ENCODE measurements at places on chromosomes 16 and 17.

- no peak for DNase-seq
Observed at GRCh38 chr16:12201866-12202265, 225.3 kb downstream of the SNX29 start.

DNA sequence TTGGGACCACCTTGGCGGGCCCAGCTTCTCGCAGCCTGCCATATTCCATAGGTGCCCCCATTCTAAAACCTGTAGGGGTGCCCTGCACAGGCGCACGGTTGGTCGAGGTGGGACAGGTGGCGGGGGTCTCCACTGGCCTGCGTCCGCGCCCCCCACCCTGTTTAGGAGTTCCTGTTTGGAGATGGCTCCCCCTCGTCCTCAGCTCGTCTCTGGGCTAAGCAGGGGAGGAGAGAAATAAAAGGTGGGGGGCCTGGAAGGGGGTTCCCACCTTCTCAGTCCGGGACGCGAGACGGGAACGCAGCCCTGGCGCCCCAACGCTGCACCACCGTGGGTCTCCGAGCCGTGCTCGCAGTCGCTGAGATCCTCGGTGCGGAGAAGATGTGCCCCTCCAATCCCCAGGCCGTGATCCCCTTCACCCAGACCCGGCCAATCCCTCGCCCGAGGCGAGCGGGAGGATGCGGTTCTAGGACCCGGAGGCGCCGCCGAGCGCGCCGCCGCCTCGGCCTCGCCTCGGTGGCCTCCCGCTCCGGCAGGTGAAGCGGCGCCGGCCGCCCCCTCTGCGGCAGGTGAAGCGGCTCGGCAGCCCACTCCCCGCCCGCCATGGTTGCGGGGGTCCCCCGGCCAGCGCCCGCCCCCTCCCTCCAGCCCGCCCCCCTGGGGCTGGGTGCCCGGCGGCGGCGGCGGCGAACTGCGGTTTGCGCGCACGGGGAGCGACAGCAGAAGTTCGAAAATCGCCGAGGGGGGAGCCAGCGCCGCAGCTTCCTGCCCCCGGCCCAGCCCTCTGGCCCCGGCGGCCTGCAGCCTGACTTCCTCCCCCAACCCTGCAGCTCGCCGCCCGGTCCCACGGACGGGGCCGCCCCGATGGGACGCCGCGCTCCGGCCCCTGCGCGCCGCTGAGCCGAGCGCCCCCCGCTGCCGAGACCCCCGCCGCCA is at the start of gene FMNL1:
FMNL1 (plus strand) TSS at position 805 of the 933 bp plus-strand sequence. CDS start 240 bp downstream, outside the sequence.
- DNase-seq, result no peak

DNA sequence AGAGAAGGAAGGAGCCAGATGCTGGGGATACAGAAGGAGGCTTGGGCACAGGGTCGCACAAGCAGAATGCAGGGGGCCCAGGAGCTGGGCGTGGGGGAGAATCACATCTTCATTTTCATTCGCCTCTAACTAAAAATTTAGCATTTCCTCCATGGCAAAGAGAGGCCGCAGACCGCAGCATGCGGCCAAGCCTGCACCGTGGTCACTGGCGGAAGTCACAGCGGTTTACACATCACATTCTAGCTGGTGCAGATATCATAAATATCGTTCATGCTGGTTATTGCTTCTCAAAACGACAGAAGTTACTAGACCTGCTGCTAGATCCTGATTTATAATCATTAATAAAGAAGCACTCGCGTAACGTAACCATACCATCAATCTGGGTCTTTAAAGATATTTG is 162.0 kb downstream of the NTN1 start:
- DNase-seq, result no peak

DNA sequence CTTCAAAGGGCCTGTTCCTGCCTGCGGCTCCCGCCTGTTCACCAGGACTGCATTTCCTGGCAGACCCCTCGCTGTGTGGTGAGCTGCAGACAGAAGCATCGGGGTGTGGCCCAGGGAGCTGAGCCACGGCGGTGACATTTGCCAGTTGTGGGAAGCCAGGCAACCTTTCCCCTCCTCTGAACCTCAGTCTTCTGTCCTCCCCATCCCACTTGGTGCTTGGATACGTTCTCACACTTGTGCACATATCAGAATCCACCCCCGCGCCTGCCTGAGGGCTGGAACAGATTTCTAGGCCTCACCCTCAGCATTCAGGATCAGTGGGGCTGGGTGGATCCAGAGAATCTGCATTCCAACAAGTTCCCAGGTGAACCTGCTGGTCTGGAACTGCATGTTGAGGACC is 63.5 kb downstream of the CRISPLD2 start:
- peak; percentile 67 for DNase-seq

DNA sequence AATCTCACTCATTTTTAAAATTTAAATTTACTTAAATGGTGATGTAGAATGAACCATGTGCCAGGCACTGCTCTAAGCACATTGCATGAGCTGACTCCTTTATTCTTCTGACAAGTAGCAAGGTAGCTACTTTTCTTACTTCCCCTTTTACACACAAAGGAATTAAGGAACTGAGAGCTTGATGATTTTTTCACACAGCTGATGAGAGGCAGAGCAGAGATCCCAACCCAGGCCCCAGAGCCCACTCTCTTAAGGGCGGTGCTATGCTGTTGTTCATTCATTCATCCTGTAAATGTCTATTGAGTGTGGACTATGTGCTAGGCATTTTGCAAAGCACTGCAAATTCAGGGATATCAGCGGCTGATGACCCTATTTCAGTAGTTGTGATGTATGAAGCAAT is 17.9 kb downstream of the SEC14L5 start:
- no peak for DNase-seq

DNA sequence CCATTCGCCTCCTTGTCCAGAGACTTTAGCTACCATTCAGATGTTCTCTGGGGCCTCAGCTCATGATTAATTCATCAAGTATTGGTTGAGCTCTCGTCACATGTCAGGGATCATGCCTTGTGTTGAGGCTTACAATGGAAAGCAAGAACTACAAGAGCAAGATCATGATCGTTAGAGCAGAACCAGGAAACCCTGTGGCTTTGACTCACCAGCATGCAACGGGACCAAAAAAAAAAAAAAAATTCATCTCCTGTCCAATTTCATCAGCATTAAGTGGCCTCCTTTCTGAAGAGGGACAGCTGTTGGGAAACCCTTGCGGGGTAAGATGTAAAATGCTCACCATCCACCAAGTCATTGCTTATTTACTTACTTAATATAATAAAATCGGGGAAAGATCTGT is 12.1 kb upstream of the USP10 start:
- DNase-seq, result peak; percentile 90

GRCh38 chr17:48175692-48176470 is 68.3 kb downstream of the SNX11 start:
- no peak for DNase-seq

DNA sequence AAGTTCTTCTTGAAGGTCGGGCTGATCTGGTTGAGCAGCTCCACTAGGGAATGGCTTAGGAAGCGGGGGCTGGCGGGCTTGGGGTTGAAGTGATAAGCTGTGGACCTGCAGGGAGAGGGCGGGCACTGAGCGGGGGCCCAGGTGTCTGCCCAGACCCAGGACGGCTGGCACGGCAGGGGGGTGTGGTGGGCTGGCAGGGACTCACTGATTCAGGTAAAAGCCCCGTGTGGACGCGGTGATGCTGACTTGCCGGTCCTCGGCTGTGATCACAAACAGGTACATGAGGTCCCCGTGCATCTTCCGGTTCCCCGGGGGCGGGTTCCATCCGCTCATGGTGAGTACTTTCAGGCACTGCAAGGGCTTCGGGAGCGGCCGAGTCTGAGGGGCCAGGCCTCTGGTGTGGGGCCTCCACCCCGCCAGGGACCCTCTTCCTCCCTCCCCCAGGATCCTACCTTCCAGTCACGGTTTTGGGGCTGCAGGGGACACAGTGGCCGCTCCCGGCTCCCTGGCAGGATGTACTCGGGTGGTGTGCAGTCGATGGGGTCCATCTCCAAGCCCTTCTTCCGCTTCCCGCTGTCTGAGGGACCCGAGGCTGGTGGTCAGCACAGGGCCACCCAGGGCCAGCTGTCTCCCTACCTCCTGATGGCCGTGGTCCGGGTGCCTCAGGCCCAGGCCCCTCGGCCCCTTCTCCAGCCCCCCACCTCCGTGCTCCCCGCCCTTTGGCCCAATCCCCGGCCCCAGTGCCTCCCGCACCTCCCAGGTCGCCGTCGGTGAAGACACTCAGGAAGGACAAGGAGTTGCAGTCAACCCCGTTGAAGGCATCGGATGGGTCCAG is 10.2 kb downstream of the CLUH start:
- DNase-seq, result no peak

GRCh38 chr16:12188061-12188934 is 211.8 kb downstream of the SNX29 start:
- DNase-seq, result peak; percentile 40

DNA sequence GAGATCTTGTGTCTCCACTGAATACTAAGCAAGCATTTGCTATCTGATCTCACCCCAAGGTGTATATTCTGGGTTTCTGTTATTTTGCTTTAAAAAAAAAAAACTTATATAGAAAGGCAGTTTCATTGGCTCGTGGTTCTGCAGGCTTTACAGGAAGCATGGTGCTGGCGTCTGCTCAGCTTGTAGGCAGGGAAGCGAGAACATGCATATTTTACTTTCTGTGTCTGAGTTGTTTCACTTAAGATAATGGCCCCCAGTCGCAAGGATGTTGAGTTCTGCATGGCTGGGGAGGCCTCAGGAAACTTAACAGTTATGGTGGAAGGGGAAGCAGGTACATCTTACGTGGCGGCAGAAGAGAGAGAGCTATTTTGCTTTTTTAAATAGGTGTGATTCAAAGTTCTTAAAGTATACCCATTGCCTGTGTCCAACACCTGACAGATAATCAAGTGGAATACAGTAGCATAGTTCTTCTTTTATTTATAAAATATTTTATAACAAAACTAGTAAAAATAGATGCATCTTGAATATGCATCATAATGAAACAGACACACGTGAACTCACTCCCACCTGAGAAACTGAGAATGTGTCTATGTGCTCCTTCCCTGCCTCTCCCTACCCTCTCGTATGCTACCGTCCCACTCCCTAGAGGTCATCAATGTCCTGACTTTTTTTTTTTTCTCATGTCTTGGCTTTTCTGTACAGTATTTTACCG is 15.4 kb upstream of the ARHGAP17 start:
- no peak for DNase-seq

GRCh38 chr16:85729452-85730185 is 21.3 kb downstream of the C16orf74 start:
- DNase-seq, result peak; percentile 46

- peak; percentile 16 for DNase-seq
Observed at GRCh38 chr17:73719588-73720071, 75.4 kb upstream of the SDK2 start.

DNA sequence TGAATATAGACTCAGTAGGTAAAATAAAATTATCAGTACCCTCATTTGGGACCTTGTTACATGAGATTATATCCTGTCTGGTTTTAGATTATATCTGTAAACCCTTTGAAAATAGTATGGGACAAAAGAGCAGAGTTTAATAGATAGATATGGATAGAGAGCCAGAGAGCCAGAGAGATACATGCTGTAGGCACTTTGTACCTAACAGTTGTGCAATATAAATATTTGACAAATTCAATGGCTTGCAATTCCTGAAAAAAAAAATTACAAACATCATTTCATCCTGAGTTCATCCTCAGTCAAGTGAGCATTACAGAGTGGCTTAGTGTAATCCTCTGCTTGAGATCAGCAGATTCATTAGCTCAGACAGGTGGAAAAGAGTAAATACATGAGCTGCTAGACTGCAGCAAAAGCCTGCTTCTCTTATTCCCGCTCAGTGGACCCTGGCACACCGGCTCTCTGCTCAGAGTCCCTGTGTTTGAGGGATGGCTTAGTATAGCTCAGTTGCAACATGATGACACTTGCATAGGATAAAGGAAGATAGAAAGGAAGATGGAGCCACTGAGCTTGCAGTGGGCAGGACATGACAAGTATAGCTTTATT is 931.6 kb upstream of the GOT2 start:
- DNase-seq, result no peak
